ENCODE measurements at places on chromosomes 5 and 9.

DNA sequence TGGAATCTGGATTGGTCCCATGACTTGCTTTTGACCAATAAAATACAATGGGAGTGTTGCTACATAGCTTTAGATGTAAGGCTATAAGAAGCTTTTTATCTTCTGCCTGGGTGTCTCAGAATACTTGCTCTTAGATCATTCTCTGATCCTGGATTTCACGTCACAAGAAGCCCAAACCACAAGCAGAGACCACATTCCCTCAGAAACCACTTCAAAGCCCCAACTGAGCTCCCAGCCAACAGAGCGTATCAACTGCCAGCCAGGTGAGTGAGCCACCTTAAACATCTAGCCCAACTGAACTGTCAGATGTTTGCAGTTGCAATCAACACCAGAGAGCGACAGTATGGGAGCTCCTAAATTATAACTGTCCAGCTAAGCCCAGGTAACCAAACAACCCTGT lies 687.1 kb downstream of the TLE1 start:
- H3K27ac ChIP-seq = no peak overlapping the region
- DNase-seq = no peak
- no peak overlapping the region for H3K4me3 ChIP-seq

- no peak for DNase-seq
- no peak overlapping the region for H3K27ac ChIP-seq
- no peaks in the 10 kb centered on the region for H3K27me3 ChIP-seq
- no peak overlapping the region for H3K4me3 ChIP-seq
- H3K36me3 ChIP-seq = no peaks in the 10 kb centered on the region
Observed at GRCh38 chr9:119221276-119221675, 148.0 kb downstream of the BRINP1 start.

DNA sequence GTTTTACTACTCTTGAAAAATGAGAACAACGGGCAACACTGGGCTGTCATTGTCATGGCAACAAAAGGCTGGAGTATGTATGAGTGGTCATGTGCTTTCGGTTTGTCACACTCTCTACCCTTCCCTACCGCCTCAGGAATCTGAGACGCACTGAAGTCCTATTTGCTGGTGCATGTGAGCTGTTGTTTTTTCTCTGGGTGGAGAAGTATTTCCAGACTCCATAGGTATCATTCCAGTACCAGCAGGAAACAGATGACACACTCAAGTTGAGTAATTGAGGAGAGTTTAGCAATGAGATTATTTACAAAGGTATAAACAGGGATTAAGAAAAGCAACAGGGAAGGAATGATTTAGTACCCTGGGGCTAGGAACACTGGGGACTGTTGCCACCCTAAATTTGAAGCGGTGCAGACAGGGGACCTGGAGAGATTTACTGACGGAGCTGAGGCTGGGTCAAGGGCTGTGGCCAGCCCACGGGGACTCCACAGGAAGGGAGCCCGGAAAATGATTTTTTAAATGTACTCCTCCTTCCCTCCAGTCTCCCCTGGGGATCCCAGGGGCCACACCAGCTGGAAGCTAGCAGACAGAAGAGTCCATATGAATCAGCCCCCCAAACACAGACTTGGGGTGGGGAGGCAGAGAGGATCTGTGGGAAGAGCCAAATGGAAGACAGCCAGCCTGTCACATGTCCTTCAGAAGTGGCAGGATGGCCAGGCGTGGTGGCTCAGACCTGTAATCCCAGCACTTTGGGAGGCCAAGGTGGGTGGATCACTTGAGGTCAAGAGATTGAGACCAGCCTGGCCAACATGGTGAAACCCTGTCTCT lies 13.2 kb upstream of the ZBTB43 start:
- H3K27me3 ChIP-seq = peaks cover 60% of the 10 kb centered on the region
- no peak for DNase-seq
- H3K4me3 ChIP-seq = no peak overlapping the region

DNA sequence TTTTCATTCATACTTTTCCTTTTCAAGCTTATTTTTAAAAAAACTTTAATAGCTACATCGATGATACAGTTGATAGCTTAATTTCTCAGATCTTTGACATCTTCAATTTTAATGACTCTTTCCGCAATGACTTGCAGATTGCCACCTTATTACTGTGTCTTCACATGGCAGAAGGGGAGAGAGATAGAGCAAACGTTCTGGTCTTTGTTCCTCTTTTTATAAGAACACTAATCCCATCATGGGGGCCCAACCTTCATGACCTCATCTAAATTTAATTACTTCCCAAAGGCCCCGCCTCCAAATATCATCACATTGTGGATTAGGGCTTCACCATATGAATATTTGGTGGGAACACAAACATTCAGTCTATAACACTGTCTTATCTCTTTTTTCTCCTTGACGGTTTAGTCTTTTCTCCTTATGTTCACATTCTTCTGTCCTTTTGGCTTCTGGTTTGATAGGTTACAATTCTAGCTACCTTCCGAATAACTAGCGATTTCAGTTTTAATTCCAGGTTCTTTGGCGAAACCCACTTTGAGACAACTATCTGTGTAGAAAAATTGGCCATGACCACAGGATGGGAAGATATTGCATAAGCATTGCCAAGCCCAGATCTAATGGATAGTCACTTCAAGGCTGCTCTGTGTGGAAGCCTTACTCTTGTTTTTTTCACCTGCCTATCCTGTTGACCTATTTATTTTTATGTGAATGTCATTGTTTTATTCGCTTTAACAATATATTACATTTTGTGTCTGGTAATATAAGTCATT lies 5.0 kb downstream of the ZNF189 start:
- no peak overlapping the region for H3K27ac ChIP-seq
- no peak for DNase-seq
- peaks cover 99% of the 10 kb centered on the region for H3K36me3 ChIP-seq
- no peak overlapping the region for H3K4me3 ChIP-seq
- no peaks in the 10 kb centered on the region for H3K27me3 ChIP-seq

DNA sequence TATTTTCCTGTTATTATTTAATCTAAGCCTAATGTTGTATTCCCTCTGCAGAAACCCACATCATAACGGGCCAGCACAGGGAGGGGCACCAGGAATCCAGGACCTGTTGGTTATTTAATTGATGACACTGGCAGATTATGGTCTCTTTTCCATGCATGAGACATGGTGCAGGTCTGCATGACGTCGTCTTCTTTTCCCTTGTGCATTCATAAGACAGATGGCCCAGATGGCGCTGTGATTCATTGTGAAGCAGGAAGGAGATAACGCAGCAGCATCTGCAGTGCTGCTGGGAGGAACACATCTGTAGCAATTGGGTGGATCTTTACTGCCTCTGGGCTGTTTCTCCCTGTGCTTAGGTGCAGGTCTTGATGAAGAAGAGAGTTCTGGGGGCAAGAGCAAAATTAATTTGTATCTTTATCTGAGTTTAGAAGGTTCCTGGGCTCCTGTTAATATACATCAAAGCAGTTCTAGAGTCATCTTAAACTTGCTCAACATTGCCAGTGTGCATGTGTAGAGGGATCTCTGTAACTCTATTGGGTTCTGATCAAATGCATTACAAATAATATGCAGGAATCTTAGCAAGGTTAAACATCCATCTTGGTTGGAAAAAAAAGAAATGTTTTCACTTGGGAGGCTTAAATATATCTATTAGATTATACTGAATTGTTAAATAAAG lies 176.1 kb downstream of the PCSK1 start:
- H3K36me3 ChIP-seq = no peaks in the 10 kb centered on the region
- H3K4me3 ChIP-seq = no peak overlapping the region
- H3K27ac ChIP-seq = no peak overlapping the region
- no peak for DNase-seq

DNA sequence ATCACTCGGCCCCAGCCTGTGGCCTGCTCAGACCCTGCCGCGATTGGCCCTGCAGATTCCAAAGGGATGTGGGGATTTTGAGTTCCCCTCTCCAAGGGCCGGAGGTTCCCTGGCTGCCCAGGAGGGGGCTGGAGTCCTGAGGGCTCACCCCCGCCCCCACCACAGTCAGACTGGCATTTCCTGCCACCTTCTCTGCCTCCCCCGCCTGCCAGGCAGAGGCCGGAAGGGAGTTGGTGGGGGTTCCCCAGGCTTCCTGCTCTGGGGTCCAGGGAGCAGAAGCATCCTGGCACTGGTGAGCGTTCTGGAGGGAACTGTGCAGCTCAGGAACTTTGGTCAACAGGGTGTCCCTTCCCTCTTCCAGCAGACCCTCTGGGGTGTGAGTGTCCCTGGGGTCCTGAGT lies 70.6 kb downstream of the RXRA start:
- peaks cover 9% of the 10 kb centered on the region for H3K27me3 ChIP-seq
- peak overlapping the region; percentile 58 for H3K27ac ChIP-seq
- H3K4me1 ChIP-seq = peaks cover 45% of the 10 kb centered on the region

DNA sequence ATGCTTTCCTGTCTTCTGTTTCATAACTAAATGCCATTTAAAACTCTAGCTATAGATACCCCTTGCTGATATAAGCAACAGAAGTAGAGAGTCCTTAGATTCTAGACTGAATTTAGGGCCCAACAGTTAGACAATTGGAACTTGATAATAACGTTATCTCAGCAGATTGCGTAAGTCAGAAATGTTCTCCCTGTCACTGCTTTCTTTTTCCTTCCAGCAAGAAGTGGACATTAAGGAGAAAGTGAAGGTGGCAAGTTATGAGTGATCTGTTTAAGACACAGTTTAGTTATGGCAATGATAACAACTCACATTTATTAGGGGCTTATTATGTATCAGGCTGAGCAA lies 6.9 kb upstream of the GLIS3 start:
- peak overlapping the region; percentile 19 for H3K4me3 ChIP-seq
- no peak for DNase-seq

DNA sequence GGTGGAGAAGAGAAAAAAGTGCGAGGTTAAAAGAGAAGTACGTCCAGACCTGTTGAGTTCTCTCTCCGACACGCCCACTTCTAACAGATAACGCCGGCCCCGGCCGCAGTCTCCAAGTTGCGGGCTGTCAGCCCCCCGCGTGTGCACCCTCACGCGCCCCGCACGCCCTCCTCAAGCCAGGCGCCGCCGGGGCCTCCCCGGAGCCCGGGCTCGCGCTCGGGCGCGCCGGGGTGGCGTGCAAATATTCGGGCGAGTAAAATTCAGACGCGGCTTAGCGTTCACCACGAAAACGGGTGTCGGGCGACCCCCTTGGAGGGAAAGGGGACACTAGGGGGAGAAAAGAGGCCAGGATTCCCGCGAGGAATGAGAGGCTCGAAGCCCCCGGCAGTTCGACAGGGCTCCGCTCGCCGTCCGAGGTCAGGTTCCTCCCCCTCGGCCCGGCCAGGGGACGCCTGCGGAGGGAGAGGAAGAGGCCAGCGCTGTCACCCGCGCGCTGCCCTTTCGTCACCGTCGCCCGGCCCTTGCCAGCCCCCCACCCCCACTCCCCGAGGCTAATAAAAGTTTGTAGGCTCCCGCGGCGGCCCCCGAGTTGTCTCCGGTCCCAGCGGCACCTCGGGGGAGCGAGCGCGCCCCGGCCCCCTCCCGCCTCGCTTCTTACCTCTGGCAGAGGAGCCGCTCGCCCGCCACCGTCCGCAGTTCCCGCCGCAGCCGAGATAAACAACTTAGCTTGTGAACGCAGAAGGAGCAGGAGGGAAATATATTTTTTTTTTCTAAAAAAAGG lies 743 bp downstream of the NR3C1 start:
- DNase-seq = peak; percentile 69
- H3K4me3 ChIP-seq = peak overlapping the region; percentile 84
- peak overlapping the region; percentile 83 for H3K27ac ChIP-seq
- no peaks in the 10 kb centered on the region for H3K27me3 ChIP-seq

DNA sequence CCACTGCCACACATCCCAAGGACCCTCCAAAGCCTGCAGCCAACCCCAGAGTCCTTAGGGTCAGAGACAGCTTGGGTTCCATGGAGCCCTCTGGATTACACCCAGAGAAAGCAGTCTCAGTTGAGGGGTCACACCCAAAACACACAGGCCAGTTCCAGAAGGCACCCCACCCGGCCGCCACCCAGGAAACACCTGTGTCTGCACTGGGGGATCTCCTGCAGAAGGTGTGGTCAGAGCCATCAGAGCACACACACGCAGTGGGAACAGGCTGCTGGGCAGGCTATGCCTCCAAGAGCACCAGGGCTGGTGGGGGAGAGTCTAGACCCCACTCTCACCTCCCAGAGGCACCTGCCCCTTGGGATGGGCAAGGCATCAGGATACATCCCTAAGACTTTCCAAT lies 27.3 kb downstream of the NIPAL4 start:
- H3K4me3 ChIP-seq = no peak overlapping the region
- no peak for DNase-seq
- peaks cover 76% of the 10 kb centered on the region for H3K36me3 ChIP-seq
- peaks cover 7% of the 10 kb centered on the region for H3K4me1 ChIP-seq
- H3K27me3 ChIP-seq = no peaks in the 10 kb centered on the region

DNA sequence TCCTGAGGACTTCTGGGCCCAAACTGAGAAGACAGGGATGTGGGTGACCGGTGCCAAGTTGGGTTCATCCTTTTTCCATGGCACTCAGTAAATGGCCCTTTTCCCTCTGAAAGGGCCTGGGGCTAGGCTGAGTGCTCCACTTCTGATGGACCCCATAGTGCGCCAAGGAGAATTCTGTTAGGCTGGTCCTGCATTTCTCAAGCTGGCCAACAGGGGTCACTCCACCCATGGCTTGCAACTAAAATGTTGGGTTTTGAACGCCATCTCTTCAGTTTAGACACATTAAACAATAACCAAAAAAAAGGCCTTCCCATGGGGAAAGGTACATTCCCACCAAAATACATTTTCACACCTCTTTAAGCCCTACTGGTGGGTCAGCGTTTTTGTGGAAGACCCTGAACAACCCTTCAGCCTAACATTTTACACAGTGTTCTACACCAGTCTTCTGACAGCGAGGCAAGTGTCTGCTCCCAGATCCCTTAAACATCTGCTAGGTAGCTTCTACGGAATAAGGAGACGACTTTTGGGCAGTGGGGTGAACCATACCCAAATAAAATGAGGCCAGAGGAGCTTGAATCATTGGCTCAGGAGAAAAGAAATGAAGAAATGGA lies 27.3 kb downstream of the CNTFR start:
- peak; percentile 45 for DNase-seq
- peaks cover 47% of the 10 kb centered on the region for H3K27me3 ChIP-seq
- H3K27ac ChIP-seq = no peak overlapping the region
- no peaks in the 10 kb centered on the region for H3K36me3 ChIP-seq
- no peaks in the 10 kb centered on the region for H3K4me1 ChIP-seq

DNA sequence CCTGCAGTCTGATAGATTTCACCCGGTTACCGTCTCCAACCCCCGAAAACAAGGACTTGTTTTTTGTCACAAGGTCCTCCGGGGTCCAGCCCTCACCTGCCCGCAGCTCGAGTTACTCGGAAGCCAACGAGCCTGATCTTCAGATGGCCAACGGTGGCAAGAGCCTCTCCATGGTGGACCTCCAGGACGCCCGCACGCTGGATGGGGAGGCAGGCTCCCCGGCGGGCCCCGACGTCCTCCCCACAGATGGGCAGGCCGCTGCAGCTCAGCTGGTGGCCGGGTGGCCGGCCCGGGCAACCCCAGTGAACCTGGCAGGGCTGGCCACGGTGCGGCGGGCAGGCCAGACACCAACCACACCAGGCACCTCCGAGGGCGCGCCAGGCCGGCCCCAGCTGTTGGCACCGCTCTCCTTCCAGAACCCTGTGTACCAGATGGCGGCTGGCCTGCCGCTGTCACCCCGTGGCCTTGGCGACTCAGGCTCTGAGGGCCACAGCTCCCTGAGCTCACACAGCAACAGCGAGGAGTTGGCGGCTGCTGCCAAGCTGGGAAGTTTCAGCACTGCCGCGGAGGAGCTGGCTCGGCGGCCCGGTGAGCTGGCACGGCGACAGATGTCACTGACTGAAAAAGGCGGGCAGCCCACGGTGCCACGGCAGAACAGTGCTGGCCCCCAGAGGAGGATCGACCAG lies 121.3 kb downstream of the DAB2IP start:
- H3K4me1 ChIP-seq = no peaks in the 10 kb centered on the region
- DNase-seq = no peak
- no peak overlapping the region for H3K4me3 ChIP-seq
- no peaks in the 10 kb centered on the region for H3K36me3 ChIP-seq
- peaks cover 4% of the 10 kb centered on the region for H3K27me3 ChIP-seq

GRCh38 chr9:34459941-34460340 lies 1.3 kb downstream of the DNAI1 start:
- peaks cover 2% of the 10 kb centered on the region for H3K36me3 ChIP-seq
- H3K4me3 ChIP-seq = no peak overlapping the region
- H3K27me3 ChIP-seq = peaks cover 8% of the 10 kb centered on the region
- H3K27ac ChIP-seq = no peak overlapping the region

Measured in activated T-cell treated with anti-CD3 and anti-CD28 coated beads, Interleukin-2, amount 50 U/mL, for 24 hours (primary cell).